ENCODE measurements at places on chromosomes 3 and 15.
A peak's percentile ranks its signal among the peaks of the same experiment; 100 is the strongest.

DNA sequence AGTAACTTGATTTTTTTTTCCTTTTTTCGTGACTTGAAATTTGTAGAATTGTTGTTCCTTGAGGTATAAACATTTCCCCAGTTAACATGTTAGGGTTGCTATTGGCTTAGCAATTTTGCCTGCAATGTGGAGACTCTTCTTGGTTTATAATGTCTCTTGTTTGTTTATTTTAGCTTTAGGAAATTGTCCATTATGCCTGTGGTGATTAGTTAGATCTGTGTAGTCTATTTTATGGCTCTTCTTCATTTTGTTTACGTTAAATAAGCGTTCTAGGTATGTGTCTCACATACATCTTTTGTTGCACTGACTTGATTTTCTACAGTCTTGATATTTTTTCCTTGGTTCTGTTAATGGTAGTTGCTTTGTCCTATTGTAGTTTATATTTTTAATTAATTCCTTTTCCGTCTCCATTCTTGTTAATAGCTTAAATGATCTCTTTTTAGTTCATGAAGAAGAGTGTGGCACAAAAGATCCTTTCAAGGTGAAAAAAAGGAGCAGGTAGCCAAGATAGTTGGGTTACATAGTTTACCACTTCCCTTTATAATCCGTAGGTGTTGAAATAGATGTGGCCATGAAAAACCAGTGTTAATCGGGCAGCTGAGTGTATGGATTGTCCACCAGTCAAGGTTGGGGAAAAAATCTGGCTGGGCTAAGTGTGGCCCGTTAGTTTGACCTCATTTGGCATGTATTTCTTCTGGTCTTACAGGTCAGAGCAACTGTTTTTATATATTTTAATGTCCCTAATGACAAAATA, 12.1 kb downstream of the IQGAP1 start:
- DNase-seq, result no peak

DNA sequence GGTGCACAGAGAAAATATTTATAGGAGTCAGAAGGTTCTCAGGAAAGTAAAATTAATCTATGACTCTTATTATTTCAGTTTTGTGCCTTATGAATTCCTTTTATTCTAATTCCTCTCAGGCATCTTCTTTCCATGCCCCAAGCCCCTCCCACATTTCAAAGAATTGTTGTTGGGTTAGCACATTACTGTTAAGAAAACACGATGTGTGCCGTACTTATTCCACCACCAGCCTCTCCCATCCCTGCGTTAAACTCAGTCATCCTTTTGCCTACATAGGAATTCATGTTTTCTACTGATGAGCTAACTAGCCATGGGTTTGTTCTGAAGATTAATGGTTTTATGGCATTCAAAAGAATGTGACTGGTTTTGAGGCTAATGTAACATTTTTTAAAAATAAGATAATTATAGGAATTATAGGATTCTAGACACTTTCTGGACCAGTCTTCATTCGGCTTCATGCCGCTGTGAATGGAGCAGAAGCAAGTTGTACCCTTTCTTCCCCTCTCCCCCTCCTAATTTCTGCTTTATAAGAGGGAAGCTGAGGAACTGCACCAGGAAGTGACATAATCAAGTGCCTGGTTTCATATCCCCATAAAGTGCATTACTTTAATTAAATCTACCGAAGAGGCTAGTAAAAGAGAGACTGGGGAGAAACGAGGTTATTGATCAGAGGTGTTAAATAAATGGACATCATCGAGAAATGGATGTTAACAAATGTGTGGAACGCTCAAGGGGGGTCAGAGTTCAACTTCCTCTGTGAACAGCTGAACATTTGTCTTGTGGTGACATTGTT, 12.3 kb upstream of the MB21D2 start:
- DNase-seq, result no peak

DNA sequence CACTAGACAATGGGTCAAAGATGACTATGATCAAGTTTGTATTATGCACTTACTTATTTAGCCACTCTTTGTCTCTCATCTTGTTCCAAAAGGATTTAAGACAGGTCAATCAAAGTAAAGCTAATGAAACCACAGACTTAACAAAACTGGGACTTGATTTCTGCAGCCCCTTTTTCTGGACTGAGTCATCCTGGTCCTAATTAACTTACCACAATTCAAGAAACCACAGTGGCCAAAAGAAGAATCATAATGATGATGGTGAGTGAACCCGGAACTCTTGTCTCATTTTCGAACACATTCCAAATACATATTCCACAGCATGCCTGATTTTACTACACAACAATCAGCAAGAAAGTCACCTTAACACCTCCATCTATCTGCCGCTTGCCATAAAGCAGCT, 1333.0 kb downstream of the ROBO1 start:
- no peak for DNase-seq

- DNase-seq, result no peak
Measured at GRCh38 chr3:13686367-13687160, 137.6 kb downstream of the FBLN2 start.

DNA sequence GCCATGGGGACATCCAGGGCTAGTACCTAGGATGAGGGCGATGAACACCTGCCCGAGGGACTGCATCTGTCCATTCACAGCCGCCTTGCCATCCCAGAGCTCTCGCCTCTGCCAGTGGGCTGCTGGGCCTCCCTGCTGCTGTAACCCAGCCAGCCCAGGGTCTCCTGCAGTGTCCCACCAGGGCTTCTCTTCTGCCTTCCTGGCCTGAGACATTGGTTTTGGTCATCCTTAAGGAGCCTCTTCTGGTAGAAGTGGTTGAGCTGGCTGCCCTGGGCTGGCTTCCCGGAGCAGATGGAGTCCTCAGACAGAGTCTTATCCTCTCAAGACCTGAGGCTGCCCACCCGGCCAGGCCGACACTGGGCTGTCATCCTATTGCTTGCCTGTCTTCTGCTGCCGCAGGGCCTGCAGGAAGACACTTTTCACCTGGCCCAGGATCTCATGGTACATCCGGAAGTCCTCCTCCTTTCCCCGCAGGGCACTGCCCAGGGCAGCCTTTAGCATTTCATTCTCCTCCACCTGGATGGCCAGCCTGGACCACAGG, 6.1 kb upstream of the HHATL start:
- no peak for DNase-seq

- DNase-seq, result no peak
Measured at GRCh38 chr15:64645995-64646394, 129.4 kb downstream of the RBPMS2 start.

DNA sequence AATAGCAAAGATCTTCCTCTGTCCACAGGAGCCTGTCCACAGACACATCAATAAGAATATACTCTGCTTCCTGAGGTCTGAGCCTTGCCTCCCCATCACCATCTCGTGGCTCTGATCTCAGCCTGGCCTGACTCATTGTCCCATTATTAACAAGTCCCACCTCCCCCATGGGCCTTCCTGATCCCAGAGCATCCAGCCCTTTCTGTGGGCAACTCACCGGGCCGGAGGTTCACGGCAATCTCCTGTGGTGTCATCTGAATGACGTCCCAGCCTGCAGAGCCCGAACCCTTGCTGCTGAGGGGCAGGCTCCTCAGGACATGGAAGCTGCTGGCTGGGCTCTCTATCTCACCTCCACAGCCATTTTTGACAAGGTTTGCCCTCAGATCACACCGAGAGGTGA, 28.1 kb downstream of the ITGB5 start:
- no peak for DNase-seq

DNA sequence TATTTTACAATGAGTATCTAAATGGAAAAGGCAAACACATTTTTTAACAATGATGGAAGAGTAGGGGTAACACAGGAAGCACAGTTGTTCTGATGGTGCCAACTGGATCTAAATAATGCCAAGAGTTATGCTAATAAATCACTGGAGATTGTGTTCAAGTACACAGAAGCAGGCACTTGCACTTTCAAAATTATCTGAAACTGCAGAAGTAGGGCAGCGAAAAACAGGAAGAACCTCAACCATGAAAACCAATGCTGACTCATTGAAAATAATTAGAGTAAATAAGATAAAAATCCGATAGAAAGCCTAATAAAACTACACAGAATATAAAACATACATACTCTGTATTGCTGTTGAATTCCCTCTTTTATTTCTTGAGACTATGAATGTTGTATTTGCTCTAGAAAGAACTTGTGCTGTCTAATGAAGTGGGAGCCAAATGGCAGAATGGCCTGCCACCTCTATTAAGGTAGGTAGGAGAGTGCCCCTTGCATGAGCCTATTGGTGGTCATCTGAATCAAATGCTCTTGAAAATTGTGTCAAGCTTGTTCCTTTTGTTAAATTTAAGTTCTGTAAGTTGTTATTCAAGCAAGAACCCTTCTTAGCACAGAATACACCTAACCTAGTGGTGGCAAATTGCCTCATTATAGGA, 93.7 kb downstream of the ABI3BP start:
- no peak for DNase-seq

DNA sequence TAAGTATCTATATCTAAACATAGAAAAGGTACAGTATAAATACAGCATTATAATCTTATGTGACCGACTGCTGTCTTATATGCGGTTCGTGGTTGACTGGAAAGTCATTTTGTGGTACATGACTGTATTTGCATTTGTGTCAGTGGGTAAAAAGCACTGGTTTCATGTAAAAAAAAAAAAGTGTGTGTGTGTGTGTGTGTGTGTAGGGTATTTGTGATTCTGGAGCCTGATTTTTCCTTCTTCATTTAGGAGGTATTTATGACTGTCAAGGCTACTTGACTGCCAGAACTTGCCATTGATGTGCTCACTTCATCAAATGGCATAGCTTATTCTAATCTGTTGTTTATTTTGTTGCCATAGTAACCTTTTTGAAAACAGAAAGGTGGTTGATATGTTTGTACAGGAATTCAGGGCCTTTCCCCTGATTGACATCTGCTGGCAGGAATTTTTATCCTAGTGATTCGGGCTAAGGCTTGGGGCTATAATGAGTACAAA, 63.2 kb downstream of the AKAP13 start:
- DNase-seq, result peak; percentile 14
